Occipital lobe (tissue), 3 donors: ENCODE measurements at places on chromosomes 13 and 19.

DNA sequence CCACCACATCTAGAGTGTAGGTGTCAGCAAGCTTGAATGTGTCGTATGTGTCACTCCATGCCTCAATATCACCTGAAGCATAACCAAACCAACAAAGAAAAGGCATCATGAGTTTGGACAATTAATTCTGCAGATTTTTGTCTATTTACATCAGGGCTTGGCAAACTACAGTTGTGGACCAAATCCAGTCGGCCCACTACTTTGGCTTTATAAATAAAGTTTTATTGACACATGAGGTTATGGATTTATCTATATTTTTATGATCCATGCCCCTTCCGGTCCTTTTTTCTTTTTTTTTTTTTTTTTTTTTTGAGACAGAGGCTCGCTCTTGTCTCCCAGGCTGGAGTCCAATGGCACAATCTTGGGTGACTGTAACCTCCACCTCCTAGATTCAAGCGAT, 9.2 kb upstream of the CABP5 start:
- DNase-seq: no peak

DNA sequence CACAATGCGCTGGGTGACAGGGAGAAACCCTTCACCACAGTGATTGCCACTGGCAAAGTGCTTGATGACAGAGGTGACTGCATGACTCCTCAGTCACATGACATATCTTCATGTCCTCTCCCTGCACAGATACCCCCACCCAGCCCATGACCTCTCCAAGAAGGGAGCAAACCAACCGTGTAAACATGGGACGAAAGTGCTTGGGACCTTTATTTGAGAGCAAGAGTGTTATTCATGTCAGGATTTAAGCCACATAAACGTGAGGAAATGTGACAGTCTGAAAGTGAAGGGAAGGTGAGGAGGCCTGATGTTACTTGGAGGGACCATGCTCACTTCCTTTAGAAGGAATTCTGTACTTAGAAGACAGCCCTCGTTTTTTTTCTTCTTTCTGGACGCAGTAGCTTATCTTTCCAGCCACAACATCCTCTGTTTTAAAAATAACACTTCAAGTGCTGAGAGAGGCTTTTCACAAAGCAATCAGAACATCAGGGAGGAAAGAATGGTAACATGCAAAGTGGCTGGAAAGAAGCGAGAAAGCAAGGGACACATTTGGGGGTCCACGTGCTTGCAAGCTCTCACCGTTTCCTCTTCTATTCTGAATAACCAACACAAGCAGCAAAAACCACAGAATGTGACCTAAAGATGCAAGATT, 35.6 kb downstream of the EPS15L1 start:
- no peak for DNase-seq

GRCh38 chr19:7488736-7489353, at the start of gene PEX11G:
TSS of gene PEX11G (minus strand) at chr19:7489035. CDS start at chr19:7489010, 25 bp downstream.
- peak; percentile 82 for DNase-seq

DNA sequence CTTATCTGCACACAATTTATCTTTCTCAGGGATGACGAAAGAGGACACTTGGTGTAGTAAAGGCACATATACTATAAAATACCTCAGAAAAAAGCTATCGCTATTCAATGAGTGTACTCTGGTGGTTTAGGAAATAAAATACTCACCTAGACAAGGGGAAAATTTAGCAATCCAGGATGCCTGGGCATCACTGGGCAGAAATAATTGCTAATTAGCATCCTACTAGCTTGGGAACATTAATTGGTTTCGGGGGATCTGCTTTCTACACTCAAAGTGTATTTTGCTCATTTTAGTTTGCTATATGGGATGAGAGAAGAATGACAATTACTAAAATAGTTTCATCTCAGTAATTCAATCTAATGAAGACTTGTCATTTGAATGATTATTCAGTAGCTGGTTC, 60.3 kb downstream of the OLFM4 start:
- DNase-seq: no peak

DNA sequence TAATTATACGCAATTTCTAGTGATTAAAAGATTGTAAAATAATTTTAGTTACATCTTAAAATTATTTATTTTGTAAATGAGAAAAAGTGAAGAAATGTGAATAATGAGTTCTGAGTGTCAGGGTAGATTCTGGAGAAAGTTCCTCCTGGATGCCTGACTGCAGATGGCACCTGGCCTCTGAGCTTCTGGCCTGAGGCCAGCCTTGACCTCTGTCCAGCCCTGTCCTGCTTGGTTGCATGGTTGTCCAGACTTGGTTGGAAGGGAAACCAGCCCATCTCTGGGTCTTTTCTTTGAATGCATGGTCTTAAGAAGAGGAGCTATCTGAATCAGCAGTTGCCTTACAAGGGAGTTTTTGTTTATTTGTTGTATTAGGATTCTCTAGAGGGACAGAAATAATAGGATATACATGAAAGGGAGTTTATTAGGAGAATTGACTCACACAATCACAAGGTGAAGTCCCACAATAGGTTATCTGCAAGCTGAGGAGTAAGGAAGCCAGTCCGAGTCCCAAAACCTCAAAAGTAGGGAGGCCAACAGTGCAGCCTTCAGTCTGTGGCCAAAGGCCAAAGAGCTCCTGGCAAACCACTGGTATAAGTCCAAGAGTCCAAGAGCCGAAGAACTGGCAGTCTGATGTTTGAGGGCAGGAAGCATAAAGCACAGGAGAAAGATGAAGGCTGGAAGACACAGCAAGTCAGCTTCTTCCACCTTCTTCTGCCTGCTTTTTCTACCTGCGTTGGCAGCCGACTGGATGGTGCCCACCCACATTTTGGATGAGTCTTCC, 385.8 kb downstream of the ZNF536 start:
- no peak for DNase-seq

DNA sequence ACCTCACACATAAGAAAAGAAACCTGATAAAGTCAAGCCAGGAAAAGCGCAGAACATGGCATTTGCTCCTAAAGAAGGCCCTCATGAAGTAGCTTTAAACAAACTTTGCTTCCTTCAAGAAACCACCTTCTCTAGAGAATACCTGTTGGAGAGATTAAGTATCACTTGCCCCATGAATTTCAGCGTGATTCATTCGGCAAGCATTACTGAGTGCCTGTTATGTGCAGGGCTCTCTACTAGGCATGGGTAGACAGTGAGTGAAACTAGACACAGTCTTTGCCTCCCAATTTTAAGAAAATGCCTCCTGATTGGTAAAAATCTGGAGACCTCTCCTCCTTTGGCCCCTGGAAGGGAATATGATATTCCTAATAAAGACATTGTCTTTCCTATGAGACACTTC, 475.8 kb upstream of the NBEA start:
- DNase-seq: no peak

DNA sequence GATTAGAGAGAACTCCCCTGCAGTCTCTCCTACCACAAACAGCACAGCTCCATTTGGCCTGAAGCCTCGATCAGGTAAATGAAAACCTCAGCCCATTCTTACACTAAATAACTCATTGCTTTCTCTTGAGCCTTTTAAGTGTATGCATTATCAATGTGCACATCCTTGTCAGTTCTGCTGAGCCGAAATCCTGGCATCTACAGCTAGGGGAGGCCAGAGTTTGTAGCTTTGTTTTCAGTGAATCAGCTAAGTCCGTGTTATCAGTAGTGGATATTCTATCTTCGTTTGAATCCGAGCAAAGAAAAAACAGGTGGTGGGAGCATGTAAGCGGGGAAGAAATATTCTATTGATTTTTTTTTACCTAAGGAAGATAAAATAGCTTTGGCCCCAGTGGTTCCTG, 84.4 kb downstream of the ESD start:
- DNase-seq: no peak

GRCh38 chr19:4597975-4598671, 38.6 kb upstream of the SEMA6B start:
- no peak for DNase-seq

GRCh38 chr19:47637550-47637949, 28.6 kb downstream of the BICRA start:
- DNase-seq: no peak

DNA sequence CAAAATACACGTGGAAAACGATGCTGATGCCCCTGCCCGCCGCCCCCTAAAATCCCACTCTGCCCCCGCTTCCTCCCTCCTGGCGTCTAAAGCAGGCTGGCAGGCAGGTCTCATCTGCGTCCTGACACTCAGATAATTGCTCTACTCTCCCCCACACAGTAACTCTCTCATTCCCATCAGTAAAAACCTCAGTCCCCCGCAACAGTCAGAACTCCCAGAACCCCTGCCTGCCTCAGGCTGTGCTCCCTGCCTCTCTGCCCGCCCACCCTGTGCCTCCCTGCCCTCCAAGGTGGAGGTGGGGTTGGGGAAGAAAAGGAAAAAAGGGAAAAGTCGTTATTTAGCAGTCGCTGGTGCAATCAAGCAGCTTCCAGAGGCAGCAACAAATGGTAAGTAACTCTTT, 473.7 kb downstream of the EFNB2 start:
- no peak for DNase-seq

- DNase-seq: no peak
These were observed 301.7 kb upstream of the NBEA start for GRCh38 chr13:34640179-34640992.

- DNase-seq: no peak
These were observed 29.3 kb downstream of the ZBTB7A start for GRCh38 chr19:4037301-4037949.

DNA sequence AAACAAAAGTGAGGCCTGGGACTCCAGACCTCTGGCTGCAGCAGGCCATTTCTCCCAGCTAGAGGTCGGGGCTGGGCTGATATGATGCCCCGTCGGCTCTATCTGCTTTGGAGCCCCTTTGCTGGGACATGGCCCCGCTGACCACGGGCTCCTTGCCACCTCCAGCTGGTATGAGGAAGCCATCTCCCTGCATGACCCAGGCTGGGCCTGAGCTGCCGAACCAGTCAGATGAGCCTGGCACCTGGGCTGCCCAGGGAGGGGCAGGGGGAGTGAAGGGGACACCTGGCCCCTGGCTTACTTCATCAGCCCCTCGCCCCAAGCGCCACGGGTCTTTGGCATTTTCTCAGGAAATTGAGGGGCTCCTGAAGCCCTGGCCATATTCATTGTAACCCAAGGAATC, 7.8 kb downstream of the ZSWIM4 start:
- no peak for DNase-seq

GRCh38 chr13:28574617-28575142, 79.8 kb upstream of the FLT1 start:
- DNase-seq: no peak

DNA sequence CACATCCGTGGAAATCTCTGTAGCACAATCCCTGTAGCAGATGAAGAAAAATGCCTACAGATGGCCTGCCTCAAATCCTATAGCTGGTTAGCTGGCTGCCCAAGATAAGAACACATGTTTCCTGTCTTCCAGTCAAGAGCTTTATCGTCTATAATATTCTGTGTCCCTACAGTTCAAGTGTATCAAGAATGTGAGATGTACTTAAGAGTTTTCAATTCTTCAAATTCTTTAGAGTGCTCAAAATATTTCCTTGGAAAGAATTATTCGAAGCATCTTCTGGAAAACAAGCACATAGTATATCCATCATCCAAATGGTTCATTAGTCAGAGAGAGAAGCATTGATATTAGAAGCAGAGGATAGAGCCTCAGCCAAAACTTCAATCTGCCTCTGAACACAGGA, 239.8 kb downstream of the COG6 start:
- DNase-seq: no peak
